ENCODE measurements at places on chromosomes 3 and 15.

- no peaks in the 10 kb centered on the region for H3K27me3 ChIP-seq
- no peaks in the 10 kb centered on the region for H3K4me1 ChIP-seq
Observed at GRCh38 chr3:29453284-29454001, 172.6 kb downstream of the RBMS3 start.

DNA sequence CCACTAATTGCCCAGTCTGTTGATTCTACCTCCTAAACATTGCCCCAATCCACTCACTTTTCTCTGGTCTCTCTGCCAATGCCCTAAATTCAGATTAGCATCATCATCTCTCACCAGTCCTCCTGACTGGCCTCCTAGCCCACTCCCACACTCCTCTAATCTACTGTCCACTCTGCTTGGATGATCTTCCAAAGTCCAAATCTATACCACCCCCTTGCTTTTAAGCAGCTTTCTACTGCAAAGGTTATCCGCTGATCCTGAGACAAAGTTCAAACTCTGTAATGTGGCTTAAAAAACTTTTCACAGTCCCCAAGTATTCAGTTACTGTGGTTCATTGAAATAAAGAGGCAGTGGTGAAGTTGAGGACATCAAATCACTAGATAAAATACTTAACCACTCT, 37.6 kb downstream of the SNX4 start:
- no peak overlapping the region for H3K27ac ChIP-seq
- no peak for DNase-seq
- H3K36me3 ChIP-seq = peaks cover 22% of the 10 kb centered on the region
- no peak overlapping the region for H3K4me3 ChIP-seq
- no peaks in the 10 kb centered on the region for H3K27me3 ChIP-seq

DNA sequence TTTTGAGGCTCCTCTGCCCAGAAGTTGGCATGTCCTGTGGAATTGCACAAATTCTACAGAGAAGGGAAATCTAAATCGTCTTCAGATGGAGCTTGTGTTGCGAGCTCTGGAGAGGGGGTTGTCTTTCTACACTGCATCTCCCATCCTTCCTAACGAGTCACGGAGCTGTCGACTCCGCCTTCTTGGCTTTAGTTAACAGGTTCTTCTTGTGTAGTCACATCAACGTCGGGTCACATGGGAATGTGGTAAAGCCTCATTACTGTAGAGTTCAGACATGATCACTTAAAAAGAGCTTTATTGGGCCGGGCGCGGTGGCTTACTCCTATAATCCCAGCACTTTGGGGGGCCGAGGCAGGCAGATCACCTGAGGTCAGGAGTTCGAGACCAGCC, 60.0 kb downstream of the DNASE1L3 start:
- H3K27ac ChIP-seq = no peak overlapping the region
- H3K27me3 ChIP-seq = no peaks in the 10 kb centered on the region
- no peak overlapping the region for H3K4me3 ChIP-seq
- peaks cover 10% of the 10 kb centered on the region for H3K36me3 ChIP-seq
- H3K4me1 ChIP-seq = no peaks in the 10 kb centered on the region

DNA sequence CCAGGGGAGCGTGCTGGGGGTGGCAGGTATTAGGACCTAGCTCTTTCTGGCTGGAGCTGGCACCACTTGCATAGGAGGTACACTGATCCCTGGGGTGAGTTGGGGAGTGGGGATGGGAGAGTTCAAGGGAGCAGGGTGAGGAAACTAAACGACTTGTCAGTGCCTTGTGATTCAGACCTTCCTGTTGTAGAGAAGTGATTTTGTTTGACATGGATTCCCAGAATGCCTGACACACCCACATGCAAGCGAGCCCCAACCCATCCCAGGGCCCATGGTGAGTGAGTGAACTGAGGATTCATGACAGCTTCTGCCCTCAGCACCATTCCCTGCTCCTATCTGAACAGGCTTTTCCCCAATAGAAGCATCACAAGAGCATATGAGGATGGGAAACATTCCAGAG, 15.6 kb upstream of the UBE2Q2 start:
- no peak overlapping the region for H3K27ac ChIP-seq
- DNase-seq = no peak
- H3K4me3 ChIP-seq = no peak overlapping the region
- H3K4me1 ChIP-seq = no peaks in the 10 kb centered on the region
- no peaks in the 10 kb centered on the region for H3K36me3 ChIP-seq

Data from GM12878 (cell line).